AG10803 (cell line): ENCODE measurements at places on chromosomes 5 and 9.

GRCh38 chr9:20646656-20647055, 24.4 kb upstream of the MLLT3 start:
- DNase-seq = no peak

DNA sequence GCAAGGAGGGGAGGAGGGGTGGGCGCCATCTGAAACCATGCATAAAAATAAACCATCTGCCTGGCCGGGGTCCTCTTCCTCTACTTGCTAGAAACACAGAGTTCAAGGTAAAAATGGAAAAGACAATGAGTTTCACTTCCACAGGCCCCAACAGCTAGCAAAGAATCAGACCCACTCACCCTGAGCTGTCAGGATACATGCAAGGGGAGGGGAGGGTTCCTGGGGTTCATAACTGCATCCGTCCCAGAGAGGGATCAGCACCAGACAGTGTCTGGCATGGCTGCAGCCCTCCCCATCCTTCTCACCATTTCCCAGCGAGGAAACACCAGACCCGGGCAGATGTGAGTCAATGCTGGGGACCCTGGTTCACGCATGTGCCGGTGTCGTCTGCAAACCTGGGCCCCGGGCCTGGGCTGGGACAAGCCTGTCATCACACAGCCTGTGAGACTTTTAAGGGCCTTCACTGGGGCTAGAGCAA, 55.4 kb downstream of the SEMA4D start:
- DNase-seq = no peak

- DNase-seq = peak; percentile 47
Measured at GRCh38 chr5:159051421-159052282, 48.1 kb downstream of the EBF1 start.

- DNase-seq = no peak
Measured at GRCh38 chr9:33467526-33467925, 6.2 kb downstream of the NOL6 start.

- DNase-seq = peak; percentile 11
Measured at GRCh38 chr5:16776611-16777251, 159.4 kb downstream of the MYO10 start.

- no peak for DNase-seq
Measured at GRCh38 chr5:170413897-170414296, 24.7 kb upstream of the KCNMB1 start.

GRCh38 chr5:132299917-132300316, 5.7 kb downstream of the SLC22A4 start:
- no peak for DNase-seq

- no peak for DNase-seq
Measured at GRCh38 chr9:18037981-18038380, 436.0 kb upstream of the ADAMTSL1 start.

- no peak for DNase-seq
Measured at GRCh38 chr5:168721002-168721753, 142.0 kb upstream of the PANK3 start.

DNA sequence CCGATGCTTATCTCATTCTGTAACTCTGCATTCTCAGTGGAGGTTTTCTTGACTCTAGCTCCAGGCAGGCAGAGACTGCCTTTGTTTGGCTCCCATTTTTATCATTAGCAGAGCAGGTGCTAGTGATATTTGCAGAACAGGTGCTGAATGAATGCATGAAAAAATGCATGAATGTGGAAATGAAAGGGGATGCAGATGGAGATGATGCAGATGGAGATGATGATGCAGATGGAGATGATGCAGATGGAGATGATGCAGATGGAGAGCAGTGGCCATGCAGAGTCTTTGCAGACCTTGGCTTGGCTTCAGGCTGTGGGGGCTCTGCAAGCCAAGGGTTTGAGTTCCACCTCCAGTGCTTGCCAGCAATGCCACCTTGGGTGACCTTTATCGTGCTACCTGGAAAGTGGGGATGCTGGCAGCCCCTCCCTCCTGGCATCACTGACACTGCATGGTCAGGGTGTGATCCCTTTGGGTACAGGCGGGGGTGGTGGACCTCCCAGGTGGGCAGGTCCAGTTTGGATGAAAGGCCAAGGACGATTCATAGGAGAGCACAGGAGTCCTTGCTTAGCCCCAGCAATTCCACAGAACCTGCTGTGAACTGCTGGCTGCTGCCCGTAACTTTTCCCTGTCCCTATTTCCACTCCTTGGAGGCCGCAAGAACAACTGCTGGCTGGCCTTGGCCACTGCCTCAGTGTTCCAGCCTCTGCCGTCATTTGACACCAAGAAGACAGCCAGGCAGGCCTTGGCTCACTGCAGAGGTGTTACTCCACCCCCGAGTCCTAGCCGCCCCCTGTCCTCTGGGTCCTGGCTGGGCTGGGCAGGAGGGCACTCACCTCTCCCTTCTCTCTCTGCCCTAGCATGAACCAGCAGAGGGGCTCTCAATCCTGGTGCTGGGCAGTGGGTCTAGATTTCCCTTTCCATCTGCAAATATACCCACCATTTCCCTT, 33.0 kb downstream of the ERGIC1 start:
- DNase-seq = no peak
